Putamen (tissue), 1 donor: ENCODE measurements at places on chromosomes 3 and 15.
A peak's percentile ranks its signal among the peaks of the same experiment; 100 is the strongest.

GRCh38 chr3:48065035-48065434 lies 48.8 kb upstream of the MAP4 start:
- DNase-seq: no peak

- DNase-seq: no peak
Measured at GRCh38 chr15:94538280-94538679, 306.9 kb downstream of the MCTP2 start.

DNA sequence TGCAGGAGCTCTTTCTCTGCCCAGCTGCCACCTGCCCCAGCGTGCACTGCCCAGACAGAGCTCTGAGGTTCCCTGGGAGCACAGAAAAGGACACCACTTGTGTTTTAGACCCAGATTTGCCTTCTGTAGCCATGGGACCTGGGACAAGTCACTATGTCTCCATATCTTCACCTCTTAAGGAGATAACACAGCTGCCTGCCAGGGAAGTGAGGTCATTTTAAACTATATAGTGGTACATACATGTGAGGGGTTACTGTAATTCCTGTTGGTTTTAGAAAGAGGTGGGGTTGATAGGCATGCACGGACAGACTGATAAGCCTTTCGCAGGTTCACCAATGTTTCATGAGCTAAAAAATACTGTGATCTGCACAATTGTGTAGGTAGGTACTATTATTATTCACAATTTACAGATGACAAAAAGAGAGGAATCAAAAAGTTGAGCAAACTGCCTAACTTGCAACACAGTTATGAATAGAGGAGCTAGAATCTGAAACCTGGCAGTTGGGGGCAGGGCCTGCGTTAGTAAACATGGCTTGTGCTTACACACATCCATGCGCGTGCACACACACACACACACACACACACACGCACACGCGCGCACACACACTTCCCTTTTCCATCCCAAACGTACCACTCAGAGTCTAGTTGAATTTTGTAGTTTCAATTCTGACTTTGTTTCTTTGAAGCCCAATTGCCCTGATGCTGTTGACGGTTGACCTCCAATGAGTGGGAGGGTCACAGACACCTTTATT lies 193.6 kb downstream of the FAM43A start:
- no peak for DNase-seq

GRCh38 chr3:194691481-194692283 lies 6.0 kb downstream of the FAM43A start:
- no peak for DNase-seq

- no peak for DNase-seq
Measured at GRCh38 chr3:159910991-159911663, 77.5 kb upstream of the IL12A start.

DNA sequence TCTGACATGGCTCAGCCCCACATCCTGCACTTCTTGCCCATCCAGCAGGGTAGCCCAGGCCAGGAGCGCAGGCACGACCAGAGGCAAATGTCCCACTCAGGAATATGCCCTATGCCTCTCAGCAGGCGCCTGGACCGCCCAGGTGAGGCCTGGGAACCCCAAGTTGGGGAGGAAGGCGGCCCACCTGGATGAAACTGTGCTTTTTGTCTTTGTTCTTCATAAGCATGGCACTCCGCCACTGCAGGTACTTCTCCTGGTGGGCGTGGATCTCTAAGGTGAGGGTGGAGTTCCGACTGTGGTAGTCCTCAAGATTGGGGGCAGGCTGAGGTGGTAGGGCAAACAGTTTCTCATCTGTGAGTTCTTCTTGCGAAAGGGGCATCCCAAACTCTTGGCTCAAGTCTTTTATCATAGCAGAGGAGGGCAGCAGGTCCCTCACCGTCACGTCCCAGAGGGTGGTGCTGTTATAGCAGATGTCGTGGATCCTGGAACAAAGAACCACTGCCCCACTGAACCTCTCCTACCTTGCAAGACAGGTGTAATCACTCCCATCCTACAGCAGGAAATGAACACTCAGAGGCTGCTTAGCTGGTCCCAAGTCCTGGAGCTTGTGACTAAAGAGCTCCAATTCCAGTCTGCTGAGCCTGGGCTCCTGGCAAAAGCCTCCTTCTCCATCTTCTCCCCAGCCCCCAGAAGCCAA lies 53.2 kb downstream of the ACAD9 start:
- no peak for DNase-seq

DNA sequence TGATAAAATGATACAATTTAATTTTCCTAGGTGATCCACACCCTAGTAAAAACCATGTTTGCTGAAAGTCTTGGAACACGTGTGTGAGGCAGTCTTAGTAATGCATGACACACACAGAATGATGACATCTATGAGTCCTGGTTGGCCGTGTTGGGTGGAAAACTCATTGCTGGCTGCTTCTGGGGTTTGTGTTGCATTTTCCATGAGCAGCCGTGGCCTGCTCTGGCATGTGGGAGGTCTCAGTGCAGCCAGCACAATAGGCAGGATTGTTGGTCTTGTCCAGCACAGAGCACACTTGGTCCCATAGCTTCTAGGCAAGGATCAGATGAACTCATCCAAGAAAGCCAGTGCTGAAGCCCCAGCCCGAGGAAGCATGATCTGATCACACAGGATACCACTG lies 172.8 kb upstream of the UBE3A start:
- peak; percentile 7 for DNase-seq

DNA sequence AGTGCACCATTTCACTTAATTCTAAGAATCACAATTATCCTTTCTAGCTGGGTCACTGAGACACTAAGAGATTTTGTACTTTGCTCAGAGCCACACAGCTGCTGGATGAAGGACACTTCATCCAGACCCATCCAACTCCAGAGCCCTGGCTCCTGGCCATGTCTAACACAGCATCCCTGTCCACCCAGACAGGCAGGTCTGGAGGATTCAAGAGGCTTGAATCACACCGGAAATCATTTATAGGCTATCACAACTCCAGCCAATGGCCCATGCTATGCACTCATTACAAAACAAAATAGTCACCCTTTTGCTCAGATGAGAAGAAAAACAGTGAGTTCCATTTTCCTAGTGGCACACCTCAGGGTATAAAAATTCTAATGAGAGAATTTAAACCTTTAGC lies 198.2 kb upstream of the LMCD1 start:
- no peak for DNase-seq

GRCh38 chr15:74289671-74290070 lies 53.5 kb downstream of the CCDC33 start:
- DNase-seq: no peak

- no peak for DNase-seq
Measured at GRCh38 chr15:49343546-49343945, 79.5 kb upstream of the FGF7 start.

DNA sequence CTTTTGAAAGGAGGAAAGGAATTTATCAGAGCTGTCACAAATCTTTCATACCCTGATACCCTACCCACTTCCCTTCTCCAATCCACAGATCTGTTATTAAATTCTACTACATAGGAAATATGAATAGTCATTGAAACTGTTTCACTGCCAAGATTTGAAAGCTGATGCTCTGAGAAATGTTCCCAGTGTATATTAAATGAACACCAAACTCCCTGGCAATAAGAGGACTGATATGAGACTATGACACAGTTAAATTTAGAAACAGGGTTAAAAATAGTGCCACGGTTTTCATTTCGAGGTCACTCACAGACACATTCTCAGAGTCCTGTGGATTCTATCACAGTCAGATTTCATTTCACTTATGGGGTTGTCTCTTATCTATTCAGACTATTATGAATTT lies 27.2 kb upstream of the GBE1 start:
- DNase-seq: no peak

DNA sequence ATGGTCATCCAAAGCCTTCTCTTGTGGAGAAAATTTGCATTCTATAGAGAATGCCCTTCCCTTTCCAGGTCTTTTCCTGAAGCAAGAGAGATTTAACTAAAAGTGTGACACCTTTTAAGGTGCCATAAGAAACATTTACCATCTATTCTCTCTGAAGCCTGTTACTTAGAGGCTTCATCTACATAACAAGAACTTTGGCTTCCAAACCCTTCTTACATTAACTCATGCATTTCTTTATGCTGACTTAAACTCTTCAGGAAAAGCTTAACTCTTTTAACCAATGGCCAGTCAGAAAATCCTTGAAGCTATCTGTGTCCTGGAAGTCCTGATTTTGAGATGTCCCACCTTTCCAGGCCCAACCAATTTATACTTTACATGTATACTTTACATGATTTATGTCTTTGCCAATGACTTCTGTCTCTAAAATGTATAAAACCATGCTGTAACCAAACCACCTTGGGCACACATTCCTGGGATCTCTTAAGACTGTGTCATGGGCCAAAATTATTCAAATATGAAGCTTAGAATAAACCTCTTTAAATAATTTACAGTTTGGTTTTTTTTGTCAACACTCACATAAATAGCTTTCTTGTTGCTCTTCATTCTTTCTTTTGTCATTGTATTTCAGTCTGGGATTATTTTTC lies 472.6 kb upstream of the NECTIN3 start:
- no peak for DNase-seq

GRCh38 chr3:17349093-17349492 lies 393.3 kb downstream of the TBC1D5 start:
- no peak for DNase-seq

GRCh38 chr3:172913911-172914655 lies 163.6 kb downstream of the ECT2 start:
- no peak for DNase-seq

DNA sequence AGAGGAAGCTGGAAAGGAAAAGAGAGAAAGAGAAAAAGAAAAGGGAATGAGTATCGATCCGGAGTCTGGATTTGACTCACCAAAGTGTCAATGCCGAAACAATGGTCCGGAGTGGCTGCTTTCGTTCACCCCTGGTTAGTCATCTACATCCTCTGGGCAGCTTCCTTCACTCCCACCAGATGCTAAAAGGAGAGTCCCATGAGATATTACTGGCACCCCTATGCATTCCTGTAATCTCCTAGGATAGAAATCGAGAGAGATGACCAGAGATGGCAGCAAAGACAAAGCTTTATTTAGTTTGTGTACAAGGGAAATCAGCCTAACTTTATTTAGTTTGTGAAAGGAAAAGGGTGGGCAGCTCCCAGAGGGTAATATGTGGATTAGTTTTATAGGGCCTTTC lies 622.2 kb downstream of the ZPLD1 start:
- no peak for DNase-seq

- no peak for DNase-seq
Measured at GRCh38 chr3:134471521-134472193, 14.1 kb downstream of the ANAPC13 start.

GRCh38 chr15:63931556-63931955 lies 97.8 kb upstream of the HERC1 start:
- no peak for DNase-seq

- no peak for DNase-seq
Measured at GRCh38 chr3:188415196-188415595, 261.2 kb downstream of the LPP start.

DNA sequence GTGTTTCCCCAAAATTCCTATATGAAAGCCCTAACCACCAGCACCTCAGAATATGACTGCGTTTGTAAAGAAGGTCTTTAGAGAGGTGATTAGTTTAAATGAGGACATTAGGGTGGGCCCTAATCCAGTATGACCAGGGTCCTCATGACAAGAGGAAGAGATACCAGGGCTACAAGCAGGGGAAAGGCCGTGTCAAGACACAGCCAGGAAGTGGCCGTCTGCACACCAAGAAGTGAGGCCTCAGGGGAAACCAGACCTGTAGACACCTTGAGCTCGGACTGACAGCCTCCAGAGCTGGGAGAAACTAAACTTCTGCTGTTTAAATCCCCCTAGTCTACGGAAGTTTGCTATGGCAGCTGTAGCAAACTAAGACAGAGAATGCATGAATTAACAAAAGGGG lies 14.2 kb downstream of the KIF7 start:
- DNase-seq: no peak

- no peak for DNase-seq
Measured at GRCh38 chr15:74226761-74227540, 9.2 kb upstream of the CCDC33 start.

DNA sequence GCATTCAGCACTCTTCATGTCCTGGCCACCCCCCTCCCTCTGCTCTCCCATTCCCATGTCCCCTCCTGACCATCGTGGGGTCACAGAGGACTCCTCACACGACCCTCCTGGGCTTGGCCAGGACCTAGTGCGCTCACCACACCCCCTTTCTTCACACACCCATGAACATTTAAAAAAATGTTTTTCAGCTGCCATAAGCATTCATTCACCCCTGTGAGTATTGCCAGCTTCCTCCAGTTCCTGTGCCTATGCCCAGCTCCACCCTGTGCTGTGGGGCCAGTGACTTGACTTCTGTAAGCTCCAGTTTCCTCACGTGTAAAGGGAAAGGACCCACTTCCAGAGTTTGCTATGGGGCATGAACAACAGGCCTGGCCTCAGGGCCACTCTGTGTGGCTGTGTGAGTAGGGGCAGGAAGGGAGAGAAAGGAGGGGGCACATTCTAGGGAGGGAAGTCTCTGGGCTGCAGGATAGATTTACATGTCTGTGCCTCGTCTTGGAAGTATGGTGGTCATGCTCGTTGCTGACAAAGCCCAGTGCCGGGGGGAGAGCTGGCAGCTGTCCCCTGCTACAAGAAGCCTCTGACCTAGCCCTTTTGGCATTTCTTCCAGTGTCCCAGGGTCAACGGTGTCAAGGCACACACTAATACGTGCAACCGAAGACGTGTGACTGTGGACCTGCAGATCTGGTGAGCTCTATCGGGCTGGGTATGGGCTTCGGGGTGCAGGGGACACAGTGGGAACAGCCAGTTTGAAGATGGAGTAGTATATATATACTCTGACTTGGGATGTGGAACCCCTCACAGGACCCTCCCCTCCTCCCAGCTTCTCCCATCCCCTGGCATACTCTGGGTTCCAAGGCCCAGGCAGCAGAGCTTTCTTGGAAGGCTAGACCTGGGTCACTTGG lies 22.8 kb downstream of the ESYT3 start:
- no peak for DNase-seq

DNA sequence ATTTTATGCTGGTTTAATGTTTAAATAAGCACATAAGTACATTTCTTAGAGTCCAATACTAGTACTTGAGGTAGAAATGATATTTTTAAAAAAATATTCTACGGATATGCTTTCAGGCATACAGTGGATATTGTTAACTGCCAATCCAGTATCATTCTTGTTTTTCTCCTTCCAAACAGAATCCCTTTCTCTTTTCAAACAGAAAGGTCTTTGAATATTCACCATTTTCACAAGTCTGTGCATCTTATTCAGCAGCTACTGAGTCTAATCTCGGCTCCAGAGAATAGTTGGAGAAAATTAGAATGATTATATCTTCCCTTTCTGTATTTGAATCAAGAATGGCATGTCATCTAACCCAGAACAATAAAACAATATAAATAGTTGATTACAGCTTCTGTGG lies 174.5 kb downstream of the GOLGA6L6 start:
- no peak for DNase-seq

GRCh38 chr15:91853511-91853947 lies at the start of gene SLCO3A1:
TSS of gene SLCO3A1 (plus strand) at chr15:91853708.
- DNase-seq: peak; percentile 81
